ENCODE measurements at places on chromosomes 5 and 9.

DNA sequence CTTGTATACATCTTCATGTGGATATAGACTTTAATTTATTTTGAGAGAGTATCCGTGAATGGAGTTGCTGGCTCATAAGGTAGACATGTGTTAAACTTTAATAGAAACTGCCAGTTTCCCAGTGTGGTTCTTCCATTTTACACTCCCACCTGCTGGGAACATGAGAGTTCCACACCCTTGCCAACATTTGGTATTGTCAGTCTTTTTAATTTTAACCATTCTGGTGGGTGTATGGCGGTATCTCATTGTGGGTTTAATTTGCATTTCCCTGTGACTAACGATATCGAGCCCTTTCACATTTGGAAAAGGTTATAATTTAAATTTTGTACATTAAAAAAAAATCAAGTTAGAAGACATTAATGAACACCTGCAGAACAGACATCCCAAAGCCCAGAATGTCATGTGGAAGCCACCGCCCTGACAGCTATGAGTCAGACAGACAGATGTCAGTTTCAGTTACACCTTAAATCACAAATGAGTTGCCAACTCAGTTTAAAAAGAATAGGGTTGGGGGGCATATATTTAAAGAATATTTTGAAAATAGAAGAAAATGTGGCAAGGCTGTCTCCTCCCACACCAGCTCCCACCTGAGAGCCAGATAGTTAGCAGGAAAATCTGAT is 36.9 kb downstream of the ANKRD33B start:
- DNase-seq = no peak

- DNase-seq = no peak
Observed at GRCh38 chr5:36607838-36608783, 1.7 kb downstream of the SLC1A3 start.

DNA sequence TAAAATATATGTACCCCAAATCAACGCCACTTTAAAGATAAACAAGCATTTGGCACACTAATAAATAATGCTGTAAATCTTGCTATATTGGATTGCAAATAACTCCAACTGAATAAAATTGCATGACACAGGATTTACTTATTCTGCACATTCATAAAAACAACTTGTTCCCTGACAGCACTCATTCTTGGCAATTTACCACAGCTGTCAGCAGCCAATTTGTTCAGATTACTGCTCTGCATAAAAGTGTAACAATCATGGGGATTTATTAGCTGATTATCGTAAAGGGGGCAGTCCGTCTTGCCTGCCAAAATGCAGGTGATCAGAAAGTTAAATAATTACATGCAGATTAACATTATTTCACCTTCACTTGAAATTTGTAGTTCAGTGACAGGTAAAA is 285.3 kb downstream of the SLF1 start:
- DNase-seq = no peak

GRCh38 chr5:10507575-10508096 is 56.2 kb upstream of the ANKRD33B start:
- no peak for DNase-seq

- DNase-seq = no peak
Observed at GRCh38 chr5:31492869-31493268, 39.0 kb downstream of the DROSHA start.

GRCh38 chr5:78661044-78661443 is 12.5 kb upstream of the LHFPL2 start:
- DNase-seq = no peak

- no peak for DNase-seq
Observed at GRCh38 chr5:24621792-24622191, 23.0 kb downstream of the CDH10 start.

DNA sequence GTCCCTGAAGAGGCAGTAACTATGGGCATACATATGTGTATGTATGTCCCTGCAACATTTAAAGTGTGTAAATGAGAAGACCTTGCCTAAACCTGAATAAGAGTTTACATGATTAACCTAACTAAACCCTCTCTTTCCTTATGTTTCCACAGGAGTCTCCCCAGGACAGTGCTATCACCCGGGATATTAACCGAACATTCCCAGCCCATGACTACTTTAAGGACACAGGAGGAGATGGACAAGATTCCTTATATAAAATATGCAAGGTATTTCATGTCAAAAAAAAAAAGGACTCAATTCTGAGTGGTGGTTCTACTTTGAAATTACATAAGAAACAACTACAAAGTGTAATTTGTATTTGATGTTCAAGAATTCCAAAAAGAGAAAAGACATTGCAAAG is 31.7 kb downstream of the GPR21 start:
- DNase-seq = no peak

DNA sequence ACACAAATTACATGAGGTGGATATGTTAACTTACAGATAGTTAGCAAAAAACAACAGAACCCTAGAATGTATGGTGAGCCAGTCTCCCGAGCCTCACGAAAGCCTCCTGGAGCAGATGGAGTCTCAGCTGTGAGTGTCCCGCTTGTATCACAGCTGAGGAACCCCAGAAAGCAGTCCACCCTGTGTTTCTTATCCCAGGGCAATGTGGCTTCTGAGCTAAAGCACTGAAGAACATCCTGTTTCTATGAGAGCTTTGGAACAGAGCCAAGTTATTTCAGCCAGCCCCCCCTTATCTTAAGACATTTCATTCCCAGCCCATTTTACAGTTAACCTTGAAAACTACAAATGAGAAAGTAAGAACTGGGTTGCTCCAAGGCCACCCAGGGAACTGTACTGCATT is 1220.9 kb upstream of the CDH6 start:
- no peak for DNase-seq

DNA sequence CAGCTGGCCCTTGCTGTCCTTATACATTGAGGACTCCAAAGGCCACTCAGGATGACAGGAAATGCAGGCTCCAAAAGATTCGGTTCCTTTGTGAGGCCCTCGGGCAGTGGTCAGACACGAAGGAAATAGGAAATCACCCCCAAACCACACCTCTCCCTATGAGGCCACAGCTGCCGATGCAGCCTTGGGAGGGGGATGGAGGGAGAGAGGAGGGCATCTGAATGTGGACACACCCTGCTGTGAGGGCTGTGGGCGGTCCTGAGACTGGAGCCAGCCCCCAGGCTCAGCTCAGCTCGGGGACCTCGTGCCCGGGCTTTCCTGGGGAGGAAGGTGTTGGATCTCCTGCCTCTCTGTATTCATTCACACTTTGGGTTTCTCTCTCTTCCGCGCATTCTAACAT is 2.7 kb upstream of the CLPTM1L start:
- DNase-seq = no peak

- DNase-seq = no peak
Observed at GRCh38 chr9:127991757-127992274, 11.0 kb upstream of the EEIG1 start.

DNA sequence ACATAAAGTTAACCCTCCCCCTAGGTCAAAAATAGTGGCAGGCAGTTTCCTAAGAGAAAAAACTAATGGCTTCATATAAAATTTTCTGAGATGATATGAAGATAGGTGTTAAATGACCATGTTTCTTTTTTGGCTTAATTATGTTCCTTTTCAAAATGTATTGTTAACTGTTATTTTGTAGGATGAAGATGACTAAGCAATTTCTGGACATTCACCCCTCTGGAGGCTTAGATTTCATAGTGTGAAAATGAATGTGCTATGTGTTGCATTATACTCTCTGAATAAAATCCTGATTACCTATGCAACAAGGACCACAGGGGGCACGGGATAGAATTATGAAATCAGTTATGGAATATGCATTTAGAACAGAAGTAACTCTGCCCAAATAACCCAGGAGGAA is 233.5 kb downstream of the MRPS30 start:
- DNase-seq = no peak

DNA sequence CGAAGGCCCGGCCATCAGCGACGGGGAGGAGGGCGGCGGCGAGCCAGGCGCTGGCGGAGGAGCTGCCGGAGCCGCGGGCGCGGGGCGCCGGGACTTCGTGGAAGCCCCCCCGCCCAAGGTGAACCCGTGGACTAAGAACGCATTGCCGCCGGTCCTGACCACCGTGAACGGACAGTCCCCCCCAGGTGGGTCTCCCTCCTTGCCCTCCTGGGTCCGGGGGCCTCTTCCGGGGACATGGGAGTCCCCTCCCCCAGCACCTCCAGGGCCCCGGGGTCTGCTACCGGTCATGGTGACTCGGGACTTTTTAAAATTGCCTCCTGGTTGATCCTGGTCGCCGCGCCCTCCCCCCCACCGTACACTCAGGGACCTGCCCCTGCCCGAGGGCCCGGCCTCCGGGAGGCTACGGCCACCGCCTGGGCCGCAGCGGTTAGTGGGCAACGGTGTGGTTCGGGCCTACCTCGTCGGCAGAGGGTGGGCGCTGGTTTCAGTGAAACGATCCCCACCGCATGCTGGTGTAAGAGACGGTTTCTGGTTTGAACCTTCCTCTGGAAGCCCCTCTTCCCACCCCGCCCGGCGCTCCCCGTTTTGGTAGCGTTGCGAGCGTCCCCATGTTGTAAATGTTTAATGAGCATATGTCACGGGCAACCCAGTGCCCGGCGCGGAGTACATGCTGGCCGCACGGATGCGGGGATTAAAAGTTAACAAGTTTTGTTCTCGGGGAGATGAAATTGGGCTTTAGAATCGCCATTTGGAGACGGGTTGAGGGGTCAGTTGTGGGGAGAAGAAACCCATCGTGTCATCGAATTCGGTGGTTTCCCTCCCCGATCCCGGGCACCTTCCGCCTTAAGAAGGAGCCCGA is 1.1 kb downstream of the LARP1 start:
- DNase-seq = peak; percentile 24

DNA sequence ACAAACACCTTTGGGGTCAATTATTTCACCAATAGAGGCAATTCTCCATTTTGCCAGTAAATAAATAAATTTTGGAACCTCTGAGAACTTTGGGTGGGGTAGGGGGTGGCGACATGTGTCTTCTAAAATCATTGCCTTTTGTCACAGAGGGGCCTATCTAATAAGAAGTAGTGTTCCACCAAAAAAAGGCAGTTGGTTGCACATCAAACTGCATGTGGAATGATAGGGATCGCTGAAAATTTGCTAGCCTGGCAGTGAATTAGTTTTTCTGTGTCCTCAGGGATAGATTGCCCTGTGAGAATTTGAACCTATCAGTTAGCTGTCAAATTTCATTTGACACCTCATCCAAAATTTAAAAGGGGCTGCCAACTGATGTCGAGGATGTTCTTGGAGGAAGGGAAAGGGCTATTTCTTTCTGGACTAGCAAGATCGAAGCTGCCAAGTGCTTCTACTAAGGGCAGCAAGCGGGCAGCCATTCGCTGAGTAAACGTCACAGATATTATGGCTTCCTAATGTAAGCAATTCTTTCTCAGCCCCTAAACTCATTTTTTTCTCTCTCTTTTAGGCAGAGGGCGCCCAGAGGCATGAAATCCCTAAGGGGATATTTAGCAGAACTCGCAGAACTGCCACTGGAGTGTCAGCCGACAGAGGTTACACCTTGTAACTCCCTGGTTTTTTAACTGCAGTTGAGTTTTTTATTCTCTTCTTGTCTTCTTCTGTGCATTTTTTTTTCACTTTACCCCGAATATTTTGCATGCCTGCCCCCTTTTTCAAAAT is 2208.1 kb upstream of the WWC1 start:
- DNase-seq = no peak

DNA sequence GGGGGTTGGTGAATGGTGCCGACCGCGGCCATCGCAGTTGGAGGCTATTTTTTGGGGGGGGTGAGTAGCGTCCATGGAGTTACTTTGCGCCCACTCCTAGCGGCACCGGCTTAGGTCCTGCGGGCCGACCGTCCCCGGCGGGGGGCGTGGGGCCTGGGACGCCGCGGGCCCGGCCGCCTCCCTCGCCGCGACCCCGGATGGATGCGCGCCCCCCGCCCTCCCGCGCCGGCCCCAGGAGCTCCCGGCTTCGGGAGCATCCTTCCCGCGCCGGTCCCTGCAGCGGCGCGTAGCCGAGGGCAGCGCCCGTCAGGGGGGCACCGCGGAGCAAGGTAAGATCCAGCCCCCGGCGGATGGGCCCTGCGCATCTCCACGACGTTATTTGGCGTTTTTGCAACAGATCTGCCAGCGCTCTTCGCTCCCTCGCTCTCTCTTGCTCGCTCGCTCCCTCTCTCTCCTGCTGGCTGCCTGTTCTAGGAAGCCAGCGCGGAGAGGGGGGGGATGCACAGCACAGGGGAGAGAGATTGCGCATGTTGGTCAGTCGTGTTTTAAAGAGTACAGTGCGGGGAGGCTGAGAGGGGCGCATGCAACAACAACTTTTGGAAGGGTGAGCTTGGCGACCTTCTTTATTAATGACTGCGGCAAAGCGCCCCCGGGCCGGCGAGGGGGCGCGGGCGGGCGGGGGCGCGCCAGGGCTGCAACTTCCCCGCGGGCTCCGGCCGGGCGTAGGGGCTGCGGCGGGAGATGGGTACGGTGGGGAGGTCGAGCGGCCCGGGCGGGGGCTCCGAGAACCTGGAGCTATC is 413 bp downstream of the JADE2 start:
- DNase-seq = peak; percentile 23

All from stimulated activated CD4-positive, alpha-beta T cell treated with anti-CD3 and anti-CD28 coated beads, Interleukin-1b, Interleukin-23, amount 100 ng/mL, for 1 hour (primary cell).